ENCODE measurements at places on chromosomes 1 and 21.

- no peak for DNase-seq
Measured at GRCh38 chr1:42742617-42743316, 2.7 kb upstream of the CLDN19 start.

DNA sequence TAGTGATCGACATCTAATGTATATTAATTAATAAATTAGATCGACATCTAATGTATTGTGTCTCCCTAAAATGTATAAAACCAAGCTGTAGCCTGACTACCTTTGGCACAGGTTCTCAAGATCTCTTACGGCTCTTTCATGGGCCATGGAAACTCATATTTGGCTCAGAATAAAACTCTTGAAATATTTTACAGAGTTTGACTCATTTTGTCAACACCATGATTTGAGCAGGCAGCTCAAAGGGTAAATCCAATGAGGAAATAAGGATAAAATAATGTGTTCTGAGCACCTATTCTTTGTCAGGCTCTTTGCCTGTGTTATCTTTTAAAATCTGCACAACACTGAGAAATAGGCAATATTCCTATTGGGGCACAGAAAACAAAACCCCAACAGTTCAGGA is 223.4 kb upstream of the DUSP10 start:
- no peak for DNase-seq

DNA sequence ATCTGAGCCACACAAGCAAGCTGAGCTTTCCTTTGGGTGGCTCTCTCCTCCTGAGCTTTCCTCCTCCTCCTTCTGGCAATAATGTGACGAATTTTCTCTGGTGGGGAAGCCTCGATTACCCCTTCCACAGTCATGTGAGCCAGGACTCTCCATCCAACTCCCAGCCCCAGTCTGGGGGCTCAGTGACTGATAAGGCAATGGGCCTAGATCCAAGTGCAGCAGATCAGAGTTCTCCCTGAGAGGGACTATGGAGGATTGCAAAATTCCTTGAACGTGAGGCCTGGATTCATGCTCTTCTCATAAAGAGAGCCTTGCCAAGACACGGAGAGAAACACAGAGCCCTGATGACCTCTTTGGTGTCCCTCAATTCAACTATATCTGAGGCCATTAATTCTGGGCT is 31.3 kb upstream of the TRIM67 start:
- DNase-seq, result no peak

DNA sequence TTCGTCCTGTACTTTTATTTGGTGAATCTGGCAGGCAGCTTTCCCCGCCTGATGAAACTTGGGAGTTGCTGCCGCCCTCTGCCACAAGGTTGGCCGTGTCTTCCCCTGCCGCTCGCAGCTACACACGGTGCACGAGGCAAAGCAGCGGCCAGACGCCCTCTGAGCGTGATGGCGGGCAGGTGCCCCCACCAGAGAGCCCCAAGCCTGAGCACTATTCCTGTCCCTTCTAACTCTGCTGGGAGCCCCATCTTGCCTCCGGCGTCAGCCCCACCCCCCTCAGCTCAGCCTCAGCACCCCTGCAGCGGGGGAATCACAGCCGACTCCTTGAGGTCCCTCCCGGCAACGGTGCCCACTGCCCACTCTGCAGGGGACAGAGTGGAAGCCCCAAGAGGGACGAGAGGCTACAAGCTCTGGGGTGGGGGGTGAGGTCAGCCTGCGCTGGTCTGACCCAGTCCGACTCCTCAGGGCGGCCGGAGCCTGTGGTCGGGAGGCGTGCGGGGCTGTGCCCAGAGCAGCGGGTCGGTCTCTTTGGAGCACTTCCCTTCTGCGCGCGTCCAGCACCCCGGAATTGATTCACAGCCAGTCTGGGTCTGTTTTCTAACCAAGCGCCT is 41.3 kb downstream of the RIPK4 start:
- no peak for DNase-seq

- DNase-seq, result no peak
Measured at GRCh38 chr1:20732071-20732587, 374 bp downstream of the SH2D5 start.

- no peak for DNase-seq
Measured at GRCh38 chr1:97356309-97356708, 564.5 kb downstream of the DPYD start.

DNA sequence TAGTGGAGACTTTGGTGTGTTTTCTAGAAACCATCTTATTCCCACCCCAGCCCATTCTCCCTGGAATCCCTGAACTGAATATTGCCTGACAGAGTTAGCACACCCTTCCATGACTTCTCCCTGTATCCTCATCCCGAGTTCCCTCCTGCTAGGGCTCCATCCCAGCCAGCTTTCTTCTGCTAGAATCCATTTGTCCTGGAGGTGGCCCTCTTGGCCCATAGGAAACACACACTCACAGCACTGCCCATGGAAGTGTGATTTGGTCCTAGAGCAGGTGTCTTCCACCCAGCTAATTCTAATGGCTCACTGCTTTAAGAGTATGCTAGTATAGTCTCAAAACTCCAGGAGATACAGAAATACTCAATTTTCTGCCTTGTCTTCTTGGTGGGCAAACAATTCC is 4.1 kb downstream of the KRTAP15-1 start:
- DNase-seq, result no peak

DNA sequence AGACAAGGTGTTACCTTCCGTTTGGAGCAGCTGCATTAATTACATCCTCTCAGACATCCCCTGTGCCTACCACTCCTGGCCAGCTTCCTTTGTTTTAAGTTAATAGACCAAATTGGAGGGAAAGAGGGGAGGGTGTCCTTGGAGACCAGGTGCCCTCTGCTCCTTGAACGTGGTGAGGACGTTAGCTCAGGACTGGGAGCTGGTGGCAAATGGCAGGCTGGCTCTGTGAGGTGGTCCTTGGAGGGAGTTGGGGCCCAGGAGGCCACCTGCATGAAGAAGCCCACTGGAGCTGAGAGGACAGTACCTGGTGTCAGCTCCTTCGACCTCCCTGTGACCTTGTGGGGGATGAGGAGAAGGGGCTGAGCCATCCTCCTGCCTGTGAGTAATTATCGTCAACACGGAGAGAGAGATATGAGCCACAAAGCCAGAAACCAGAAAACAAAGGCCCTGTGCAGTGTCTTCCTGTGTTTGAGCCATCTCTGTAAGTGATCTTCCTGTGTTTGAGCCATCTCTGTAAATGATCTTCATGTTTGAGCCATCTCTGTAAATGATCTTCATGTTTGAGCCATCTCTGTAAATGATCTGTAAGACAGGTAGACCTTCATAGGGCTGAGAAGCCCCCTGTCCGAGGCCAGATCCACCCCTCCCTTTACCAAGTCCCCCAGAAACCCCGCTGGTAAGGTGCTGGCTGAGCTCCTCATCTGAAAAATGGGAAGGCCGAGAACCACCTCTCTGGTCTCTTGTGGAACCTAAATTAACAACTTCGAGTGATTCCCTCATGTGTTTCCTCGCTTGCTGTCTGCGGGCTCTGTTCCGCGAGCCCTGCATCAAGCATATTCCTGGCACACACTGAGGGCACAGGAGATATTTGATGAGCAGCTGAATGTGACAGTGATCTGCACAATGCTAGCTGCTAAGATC is 126.0 kb downstream of the CAMTA1 start:
- no peak for DNase-seq

All from SIG-M5 (cell line).